ENCODE measurements at places on chromosomes 13 and 19. TPM values are rescaled to one million over a fixed set of nuclear protein-coding genes. Genes with fewer than 3 reads are reported as not detected.

GRCh38 chr13:59744747-59745391 is 418.9 kb downstream of the DIAPH3 start:
- DNase-seq, result no peak

GRCh38 chr19:50402544-50403301 is 16.0 kb upstream of the SPIB start:
- no peak for DNase-seq

DNA sequence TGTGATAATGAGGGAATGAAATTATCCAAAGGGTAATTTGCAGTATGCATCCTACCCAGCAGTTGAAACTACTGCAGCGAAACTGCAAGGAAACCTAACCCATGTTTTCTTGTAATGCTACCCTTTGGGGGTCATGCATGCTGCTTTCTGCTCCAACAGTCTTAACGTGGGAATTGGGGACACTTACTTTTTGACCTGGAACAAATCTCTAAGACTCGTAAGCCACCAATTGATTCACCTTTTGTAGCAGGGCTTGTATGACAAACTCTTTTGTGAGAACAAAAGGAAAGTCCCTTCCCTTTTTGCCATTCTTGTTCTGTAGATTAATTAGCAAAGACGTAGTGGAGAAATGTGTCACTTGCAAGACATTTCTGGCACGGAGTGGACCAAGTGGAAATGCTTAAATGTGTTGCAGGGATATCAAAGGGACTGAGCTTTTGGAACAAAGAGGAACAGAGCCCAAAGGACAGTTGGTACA is 27.4 kb downstream of the LRCH1 start:
- peak; percentile 75 for DNase-seq

GRCh38 chr19:14214580-14214979 is 8.6 kb upstream of the ADGRL1 start:
- no peak for DNase-seq

DNA sequence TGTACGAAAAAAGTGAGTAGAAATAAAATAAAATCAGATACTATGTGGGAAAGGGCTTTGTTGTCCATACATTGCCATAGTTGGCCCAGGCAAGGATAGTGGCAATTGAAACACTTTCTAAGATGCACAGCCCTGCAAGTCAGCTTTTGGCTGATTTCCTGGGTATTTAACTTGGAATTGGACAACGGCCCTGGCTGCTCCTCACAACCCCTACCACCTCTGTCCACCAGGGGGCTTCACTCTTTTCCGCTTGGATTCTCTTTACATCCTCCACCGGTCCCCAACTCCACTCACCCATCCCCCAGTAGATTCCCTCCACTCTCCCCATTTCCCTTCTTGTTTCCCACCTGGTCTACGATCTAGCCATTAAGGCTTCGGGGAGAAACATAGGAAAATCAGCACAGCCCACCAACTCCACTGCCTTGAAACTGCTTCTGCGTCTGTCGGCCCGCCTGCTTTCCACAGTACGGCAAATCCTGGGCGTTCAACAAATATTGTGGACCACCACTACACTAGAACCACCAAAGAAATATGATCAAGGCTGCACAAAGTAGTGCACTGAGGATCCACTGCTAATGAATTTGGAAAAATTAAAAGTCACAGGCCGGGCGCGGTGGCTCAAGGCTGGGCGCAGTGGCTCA is 48.6 kb upstream of the GTF3A start:
- DNase-seq, result no peak

- DNase-seq, result no peak
Observed at GRCh38 chr13:46166947-46167610, 14.9 kb downstream of the LCP1 start.

DNA sequence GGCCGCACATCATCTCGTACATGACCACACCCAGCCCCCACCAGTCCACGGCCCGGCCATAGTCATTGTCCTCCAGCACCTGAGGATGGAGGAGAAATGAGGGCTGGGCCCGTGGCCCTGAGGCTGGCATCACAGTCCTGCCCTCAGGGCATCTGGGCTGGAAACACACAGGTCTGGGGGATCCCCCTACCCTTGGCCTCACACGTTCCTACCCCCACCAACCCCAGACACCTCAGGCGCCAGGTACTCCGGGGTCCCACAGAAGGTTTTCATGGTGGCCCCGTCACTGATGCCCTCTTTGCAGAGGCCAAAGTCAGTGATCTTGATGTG is 9.5 kb upstream of the CCNP start:
- no peak for DNase-seq

- no peak for DNase-seq
Observed at GRCh38 chr13:113855931-113856715, 7.8 kb downstream of the GAS6 start.

GRCh38 chr19:56356944-56357343 is 36.4 kb downstream of the ZNF582 start:
- DNase-seq, result no peak

- DNase-seq, result no peak
Observed at GRCh38 chr13:67489016-67489415, 258.9 kb upstream of the PCDH9 start.

- no peak for DNase-seq
Observed at GRCh38 chr13:30971575-30971974, 39.1 kb downstream of the TEX26 start.

DNA sequence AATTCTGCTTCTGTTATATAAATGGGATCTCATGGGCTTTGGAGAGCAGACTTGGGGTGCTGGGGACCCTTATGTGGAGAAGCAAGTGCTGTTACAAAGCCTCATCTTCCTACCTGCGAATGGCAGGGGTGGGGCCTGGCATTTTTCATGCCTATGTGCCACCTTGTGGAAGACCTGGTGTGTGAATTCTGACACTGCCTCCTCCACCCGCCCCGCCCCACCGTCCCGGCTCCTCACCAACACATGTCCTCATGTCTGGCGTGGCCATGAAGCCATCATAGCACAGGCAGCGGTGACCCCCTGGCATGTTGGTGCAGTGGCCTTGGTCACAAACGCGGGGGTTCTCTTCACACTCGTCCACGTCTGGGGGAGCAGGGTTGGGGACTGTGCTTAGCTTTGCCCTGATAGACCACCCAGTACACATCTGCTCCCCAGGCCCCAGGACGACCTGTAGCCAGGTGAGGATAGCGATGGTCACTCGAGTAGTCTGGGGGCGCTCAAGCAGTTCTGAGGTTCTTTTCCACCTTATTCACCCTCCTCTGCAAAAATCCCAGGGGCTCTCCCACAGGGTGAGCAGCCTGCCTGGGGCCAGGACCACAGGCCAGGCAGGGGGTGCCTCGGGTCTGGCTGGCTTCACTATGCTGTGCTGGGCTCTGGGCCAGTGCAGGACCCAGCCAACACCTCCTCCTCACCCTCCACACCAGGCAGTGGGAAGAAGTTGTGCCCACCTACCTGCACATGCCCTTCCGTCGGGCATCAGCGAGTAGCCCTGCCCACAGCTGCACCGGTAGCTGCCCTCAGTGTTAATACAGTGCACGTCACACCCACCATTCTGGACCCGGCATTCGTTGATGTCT is 32.7 kb downstream of the FBN3 start:
- DNase-seq, result no peak

DNA sequence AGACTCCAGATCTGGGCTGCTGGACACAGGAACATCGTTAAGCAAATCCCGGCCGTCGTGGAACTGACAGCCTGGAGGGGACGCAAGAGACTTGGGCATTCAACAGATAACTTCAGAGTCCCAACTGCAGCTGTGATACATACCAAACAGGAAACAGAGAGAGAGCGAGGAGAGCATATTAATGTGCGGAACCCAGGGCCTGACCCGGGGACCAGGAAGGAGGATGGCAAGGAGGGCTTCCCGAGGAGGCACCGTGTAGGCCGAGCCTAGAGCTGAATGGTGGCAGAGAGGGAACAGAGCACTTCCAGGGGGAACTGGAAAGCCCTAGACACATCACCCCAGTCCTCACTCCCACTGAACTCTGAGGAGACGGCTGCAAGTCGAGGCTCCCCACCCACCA is 68.1 kb downstream of the SIPA1L3 start:
- DNase-seq, result no peak

GRCh38 chr13:107545946-107546502 is 669.3 kb downstream of the LIG4 start:
- DNase-seq, result no peak

- DNase-seq, result no peak
Observed at GRCh38 chr19:30391554-30392551, 19.7 kb downstream of the ZNF536 start.

- no peak for DNase-seq
Observed at GRCh38 chr13:33101835-33102234, 85.6 kb downstream of the KL start.

- DNase-seq, result no peak
Observed at GRCh38 chr19:43683905-43684304, 13.9 kb upstream of the PLAUR start.

GRCh38 chr13:26221399-26221720 is 754 bp downstream of the RNF6 start:
- no peak for DNase-seq

- DNase-seq, result no peak
Observed at GRCh38 chr13:41588899-41589298, 131.5 kb downstream of the RGCC start.

DNA sequence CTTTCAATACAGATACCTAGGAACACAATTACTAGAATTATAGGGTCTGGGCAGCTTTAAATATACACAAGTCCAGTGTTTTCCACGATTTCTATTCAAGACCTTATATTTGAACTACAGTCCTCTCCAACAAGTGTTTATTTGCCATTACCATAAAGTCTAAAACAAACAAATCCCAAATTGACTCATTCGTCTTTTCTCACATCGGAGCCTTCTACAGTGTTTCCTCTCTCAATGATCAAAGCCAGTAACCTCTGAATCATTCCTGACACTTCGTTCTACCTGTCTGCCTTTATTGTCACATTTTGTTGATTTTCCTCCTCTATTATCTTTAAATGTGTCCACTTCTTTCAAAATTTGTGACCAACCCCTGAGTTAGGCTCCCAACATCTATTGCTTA is 1356.5 kb upstream of the SLC10A2 start:
- DNase-seq, result no peak

DNA sequence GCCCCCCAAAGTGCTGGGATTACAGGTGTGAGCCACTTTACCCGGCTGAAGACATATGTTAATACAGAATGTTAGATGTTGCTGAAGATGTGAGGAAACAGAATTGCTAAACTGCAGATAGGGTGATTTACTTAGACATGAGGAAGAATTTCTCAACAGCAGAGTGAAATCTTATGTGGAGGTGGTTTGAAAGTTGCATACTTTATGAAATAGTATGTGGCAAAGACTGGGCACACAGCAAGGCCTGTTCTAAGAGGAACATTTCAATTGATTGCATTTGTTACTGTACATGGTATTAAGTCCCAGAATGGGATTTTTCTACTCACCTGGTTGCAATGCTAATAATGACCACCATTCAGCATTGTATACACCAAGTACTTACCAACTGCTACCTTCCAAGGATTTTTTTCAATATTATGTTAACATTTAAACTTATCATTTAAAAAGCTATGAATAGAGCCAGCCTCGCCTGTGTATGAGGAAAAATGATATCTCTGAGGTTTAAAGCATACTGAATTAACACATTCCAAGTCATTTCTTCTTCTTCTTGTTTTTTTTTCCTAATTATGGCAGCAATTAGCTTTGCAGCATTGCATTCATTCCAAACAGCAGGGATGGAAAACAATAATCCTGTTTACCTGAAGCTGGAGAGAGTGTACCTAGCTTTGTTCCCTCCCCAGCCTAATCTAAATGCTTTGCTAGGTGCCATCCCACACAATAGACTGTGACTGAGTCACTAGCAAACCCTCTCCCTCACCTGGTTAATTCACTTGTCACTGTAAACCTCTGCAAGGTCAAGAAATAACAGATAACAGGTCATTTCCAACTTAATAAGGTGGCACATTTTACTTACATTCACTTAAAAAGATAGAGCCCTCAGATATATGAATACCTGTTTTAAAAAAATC is 19.4 kb upstream of the KLF5 start:
- no peak for DNase-seq

DNA sequence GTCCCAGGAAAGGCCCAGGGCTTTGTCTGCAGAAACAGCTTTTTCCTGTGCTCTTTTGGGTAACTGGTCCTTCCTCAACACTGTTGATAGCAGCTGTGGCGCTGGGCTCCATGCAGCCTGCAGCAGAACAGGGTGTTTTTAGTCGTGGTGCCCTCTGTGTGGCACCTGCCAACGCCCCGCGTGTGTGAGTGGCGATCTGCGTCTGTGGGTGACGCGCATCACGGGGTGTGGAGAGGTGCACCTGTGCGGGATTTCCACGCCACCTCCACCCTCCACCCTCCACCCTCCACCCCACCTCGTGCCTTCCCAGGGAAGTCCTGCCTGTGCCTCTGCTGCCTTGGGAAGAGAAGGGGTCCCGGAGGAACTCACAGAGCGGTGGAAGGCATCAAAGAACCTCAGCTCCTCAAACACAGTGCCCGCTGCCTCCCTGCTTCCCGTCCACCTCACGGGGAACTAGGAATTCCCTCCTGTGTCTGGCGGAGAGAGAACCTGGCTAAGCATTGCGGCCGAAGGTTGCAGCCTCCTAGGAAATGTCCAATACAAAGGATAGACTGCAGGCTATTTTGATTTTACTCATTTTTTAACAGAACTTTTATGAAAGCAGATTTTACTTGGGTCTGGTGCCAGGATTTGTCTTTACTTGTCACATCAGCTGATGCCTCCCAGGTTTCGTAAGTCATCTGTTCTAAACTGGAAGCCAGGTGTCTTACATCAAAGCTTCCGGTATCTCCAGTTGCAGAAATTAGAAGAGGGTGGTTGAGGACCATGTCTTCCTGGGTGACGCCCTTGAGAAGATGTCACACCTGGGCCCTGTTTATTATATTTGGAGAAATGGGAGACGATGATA is 84.0 kb downstream of the ATP11A start:
- no peak for DNase-seq

GRCh38 chr13:51349016-51349415 is 9.5 kb downstream of the SERPINE3 start:
- no peak for DNase-seq

GRCh38 chr19:31037286-31037980 is 311.8 kb downstream of the TSHZ3 start:
- DNase-seq, result no peak

Gene ECSIT
- 52.7 TPM for total RNA-seq

Gene RNF6
- total RNA-seq, result 32.4 TPM

Gene CGB5
- not detected for total RNA-seq

Gene ADGRE1
- 8.9 TPM for total RNA-seq

Gene CD37
- 256 TPM for total RNA-seq

Gene ADGRE2
- 8.9 TPM for total RNA-seq

Gene ZNF8
- 4.7 TPM for total RNA-seq

Gene MEIS3
- 0.21 TPM for total RNA-seq
